NB4 (cell line): ENCODE measurements at places on chromosomes 7 and 10.

GRCh38 chr10:21993360-21994001, 10.0 kb downstream of the DNAJC1 start:
- peak; percentile 47 for DNase-seq

GRCh38 chr7:157786375-157787274, 449.8 kb downstream of the DNAJB6 start:
- no peak for DNase-seq

- peak; percentile 93 for DNase-seq
These were observed 94.0 kb upstream of the ZMIZ1 start for GRCh38 chr10:78974617-78975317.

DNA sequence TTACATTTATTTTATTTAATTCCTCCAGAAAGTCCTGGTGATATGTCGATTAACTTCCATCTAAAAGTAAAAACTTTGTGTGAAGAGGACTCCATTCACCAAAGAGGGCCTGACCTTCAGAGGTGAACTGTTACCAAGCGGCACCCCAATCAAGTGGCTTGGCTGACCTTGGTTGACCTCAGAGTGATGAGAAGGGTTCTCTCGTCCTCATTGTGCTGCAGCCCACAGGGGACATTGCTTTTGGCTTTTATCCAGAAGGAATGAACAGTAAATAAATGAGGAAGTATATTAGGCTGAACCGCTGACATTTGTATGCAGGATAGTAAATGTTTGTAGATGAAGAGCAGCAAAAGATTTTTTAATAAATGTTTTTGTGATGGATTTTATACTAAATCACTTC, 172.4 kb upstream of the MKI67 start:
- DNase-seq = no peak

DNA sequence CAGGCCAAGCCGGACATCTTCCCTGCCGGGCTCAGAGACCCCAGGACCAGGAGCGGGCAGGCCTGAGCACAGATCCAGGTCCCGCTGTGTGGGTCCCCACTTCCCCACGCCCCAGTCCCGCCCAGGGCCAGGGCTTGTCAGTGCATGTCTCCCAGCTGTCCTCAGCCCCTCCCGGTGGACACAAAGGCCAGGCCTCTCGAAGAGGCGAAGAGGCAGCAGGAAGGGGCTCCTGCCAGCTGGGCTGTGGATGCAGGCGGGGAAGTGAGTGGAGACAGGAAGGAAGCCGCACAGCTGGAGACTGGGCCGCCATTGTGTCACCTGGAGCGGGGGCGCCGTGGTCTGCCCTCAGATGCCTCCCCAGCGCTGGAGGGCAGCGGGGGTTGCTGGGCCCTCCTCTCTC, 4.8 kb downstream of the GRIFIN start:
- DNase-seq = peak; percentile 71

- no peak for DNase-seq
These were observed 110.1 kb downstream of the NRP1 start for GRCh38 chr10:33224251-33224965.

- no peak for DNase-seq
These were observed 277.5 kb downstream of the PTPRN2 start for GRCh38 chr7:158309868-158310763.

DNA sequence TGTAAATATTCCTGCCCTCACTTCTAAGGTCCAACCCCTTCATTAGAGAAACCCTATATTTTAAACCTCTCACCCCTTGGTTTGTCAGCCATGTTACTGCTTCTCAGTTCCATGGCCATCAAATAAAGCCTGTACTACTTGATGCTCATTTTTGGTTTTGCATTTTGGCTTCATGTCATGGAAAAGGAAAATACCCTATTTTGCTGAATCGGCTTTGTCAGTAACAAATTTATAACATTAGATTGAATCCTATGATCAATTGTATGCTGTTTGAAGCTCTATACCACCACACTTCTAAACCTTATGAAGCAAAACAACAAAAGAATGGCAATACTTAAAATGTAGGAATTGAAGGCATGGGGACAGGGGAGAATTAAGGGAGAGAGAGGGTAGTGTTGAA, 333.1 kb downstream of the ETV1 start:
- DNase-seq = no peak

- DNase-seq = no peak
These were observed at the start of gene DOCK1 for GRCh38 chr10:126904818-126905701. Gene DOCK1 (plus strand): TSS chr10:126905428. CDS start chr10:126905518, 90 bp downstream.

- peak; percentile 28 for DNase-seq
These were observed 1.2 kb downstream of the TRDMT1 start for GRCh38 chr10:17200001-17200911.

- peak; percentile 46 for DNase-seq
These were observed 62.7 kb upstream of the STRIP2 start for GRCh38 chr7:129371487-129371886.
